ENCODE measurements at places on chromosomes 5 and 9.

- no peak for DNase-seq
Observed at GRCh38 chr5:15300141-15300540, 199.8 kb upstream of the FBXL7 start.

DNA sequence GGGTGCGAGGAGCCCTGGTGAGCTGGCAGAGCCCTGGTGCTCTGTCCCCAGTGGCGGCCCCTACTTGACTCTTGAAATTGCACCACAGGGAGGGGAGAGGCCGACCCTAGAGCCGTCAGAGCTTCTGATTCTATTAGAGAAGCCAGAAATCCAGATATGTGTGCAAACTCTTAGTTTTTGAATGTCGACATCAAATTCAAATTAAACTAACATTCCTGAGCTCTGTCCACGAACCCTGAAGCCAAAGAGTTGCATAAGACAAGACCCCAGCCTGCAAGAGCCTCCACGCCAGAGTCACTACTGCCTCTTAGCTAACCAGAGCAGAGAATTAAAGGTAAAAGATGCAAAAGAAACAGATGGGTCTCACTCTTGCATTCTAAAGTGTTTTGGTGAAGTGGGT lies 29.8 kb upstream of the MSX2 start:
- DNase-seq: no peak

GRCh38 chr9:110329639-110330230 lies 7.9 kb downstream of the TXNDC8 start:
- no peak for DNase-seq

- no peak for DNase-seq
Observed at GRCh38 chr5:151449297-151449696, 1.9 kb downstream of the SLC36A1 start.

DNA sequence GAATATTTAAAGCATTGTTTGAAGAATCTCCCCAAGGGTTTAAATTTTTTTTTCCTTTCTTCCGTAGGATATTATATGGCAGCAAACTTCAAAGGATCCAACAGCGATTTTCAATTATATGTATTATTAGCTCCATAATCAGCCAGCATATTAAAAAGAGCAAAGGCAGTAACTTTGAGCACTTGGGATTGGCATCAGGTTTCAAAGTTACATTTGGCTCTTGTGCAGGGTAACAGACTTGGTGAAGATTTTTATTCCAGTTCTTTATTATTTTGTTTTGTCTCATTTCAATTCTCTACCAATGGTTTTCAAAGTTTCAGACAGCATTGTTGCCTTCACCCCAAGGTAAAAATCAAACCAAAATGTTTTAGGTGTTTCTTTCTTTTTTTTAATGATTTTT lies 116.7 kb upstream of the ZNF366 start:
- DNase-seq: no peak

DNA sequence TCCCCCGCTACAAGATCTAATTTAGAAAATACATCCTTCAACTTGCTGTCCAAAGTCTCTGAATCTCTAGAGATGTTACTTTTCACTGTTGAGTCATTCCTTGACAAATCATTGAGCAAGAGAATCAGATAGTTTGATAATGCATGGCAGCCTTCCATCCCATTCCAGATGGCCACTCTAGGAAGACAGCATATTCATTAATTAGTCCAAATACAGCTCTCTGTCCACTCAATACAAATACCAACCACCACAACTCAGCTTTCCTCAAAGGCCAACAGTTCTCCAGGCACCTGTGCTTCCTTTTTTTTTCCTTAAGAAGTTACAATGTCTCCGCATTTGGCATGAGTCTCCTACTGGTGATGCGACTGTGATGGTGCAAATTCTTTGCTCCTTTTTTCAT lies 72.3 kb downstream of the DROSHA start:
- DNase-seq: no peak

GRCh38 chr5:78527925-78528324 lies 120.6 kb downstream of the LHFPL2 start:
- DNase-seq: no peak

GRCh38 chr5:55234121-55234700 lies 803 bp upstream of the CCNO start:
- DNase-seq: no peak

DNA sequence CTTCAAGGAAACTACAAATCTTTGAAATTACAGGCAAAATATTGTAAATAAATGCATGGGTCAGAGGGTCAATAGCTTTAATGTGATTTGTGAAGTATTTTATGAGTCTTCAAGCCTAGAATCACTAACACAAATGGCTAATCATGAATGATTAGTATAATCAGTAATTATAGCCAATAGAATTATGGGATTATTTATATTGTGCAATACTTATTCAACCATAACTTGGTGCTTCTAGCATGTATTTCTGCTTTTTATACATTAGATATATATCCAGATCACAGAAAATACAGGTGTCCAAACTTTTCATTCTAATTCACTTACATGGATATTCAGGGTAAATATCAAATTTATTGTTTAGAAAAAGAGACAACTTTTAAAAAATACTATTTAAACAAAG lies 12.1 kb downstream of the HCN1 start:
- DNase-seq: no peak

GRCh38 chr9:71609448-71609830 lies 158.9 kb downstream of the CEMIP2 start:
- DNase-seq: no peak

DNA sequence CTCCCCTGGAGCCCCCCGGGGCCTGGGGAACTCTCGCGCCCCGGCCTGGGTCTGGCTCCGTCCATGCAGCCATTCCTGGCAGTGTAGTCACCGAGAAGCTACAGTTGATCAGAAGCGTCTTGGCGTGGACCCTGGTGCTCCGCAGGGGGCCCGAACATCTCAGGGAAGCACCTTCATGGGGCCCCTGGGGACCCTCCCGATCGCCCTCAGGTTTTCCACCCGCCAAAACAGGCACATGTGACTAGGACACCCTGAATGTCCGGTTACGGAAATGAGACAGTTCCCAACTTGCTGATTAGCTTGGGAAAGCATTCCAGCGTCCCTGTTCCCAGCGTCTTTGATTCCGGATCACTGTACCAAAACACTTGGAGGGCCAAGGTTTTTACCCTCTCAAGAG lies 472 bp downstream of the FBXO4 start:
- no peak for DNase-seq

Measured in naive thymus-derived CD4-positive, alpha-beta T cell (primary cell).